ENCODE measurements at places on chromosomes 5 and 9.

DNA sequence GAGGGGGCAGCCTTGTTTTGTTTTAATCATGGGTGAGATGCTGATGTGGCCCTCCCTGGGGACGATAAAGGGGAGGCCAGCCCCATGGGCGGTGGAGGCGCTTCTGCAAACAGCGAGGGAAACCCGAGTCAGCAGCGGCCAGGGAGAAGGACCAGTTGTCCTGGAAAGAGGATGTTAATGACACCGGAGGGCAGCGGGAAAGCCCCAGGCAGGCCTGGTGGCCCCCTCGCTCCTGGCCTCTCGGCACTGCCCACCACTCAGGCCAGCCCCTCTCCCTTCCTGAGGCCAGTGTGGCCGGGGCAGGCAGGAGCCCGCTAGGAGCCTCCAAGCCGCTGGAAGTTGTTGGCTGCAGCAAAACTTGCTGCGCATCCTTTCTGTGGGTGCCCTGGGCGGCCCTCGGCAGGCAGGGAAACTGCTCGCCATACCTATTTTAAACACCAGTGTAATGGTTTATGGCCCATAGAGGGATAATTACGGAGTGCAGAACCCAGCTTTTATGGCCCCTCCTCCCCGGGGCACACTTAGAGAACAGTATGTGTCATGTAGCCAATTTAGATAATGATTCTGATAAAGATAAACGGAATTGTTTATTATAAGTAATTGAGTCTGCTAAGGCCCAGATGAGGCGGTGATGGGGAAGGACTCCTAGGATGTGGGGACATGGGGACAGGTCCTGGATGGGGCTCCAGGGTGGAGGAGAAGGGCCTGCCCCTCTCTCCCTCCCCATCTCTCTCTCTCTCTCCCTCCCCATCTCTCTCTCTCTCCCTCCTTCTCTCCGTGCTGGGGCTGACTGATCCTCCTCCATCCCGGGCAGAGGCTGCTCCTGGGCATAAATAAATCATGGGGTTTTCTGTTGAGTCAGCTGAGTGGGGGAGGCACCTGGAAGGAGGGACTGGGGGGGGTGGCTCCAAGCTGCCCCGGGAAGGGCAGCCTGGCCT is 36.9 kb downstream of the LMX1B start:
- DNase-seq = no peak

DNA sequence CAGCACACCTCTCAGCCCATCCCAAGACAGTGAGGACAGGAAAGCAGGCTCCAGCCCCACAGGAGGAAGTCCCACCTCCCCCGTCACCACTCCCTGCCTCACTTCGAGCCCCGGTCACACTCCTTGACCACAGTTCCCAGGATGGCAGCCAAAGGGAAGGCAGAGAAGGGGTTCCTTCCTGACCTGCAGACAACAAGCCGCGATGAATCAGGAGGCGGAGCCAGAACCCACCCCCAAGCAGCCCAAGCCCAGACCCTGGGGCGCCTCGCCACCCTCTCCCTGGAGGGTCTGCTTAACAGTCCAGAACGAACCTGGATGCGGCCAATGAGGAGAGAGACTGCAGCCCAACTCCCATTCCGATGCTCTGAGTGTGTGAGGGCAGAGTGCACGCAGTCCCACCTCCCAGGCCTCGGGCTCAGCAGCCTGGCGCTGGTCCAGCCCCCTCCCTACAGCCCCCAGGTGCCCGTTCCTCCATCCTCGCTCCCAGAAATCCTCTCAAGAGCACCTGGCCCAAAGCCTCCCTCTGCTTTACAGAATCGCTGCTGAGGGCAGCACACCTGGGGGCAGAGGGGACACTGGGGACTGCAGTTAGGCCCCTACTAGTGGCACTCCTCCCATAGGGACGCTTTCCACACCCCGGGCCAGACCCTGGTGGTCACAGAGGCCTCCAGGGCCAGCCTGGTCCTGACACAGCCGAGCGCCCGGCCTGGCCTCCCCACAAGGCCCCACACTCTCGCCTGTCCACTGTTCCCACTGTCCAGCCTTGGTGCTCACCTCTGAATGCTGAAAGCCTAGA is 69.6 kb upstream of the LRRTM2 start:
- DNase-seq = no peak

GRCh38 chr5:170171811-170172210 is 61.0 kb upstream of the C5orf58 start:
- DNase-seq = no peak

DNA sequence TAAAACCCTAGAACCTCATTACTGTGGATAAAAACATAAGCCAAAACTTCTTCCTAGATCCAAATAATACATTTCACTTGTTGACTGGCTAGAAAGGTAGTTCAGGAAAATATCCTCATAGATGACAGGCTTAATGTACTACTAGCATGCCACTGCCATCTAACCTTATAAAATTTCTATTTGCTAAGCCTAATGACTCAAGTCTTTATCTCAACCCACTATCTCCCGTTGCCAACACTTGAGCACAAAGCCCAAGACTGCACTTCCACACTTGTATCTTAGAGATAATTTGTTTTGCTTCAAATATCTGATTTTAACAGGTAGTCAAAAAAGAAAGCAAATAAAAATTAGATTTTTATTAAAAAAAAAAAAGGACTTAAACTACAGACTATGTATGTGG is 42.7 kb downstream of the FBXL17 start:
- DNase-seq = no peak

DNA sequence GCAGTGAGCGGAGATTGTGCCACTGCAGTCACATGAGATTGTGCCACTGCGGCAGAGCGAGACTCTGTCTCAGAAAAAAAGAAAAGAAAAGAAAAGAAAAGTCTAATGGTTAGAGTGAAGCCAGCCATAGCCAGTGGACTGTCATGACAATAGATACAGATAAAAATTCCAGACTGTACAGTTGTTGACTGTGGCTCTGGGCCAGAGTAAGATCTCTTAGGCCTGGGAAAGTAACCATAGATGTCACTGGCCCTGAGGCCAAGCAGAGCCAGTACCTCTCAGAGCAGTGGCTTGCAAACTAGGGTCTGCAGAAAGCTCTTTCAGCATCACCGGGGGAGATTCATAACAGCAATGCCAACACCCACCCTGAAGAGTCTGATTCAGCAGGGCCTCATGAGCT is 44.1 kb upstream of the SUB1 start:
- no peak for DNase-seq

DNA sequence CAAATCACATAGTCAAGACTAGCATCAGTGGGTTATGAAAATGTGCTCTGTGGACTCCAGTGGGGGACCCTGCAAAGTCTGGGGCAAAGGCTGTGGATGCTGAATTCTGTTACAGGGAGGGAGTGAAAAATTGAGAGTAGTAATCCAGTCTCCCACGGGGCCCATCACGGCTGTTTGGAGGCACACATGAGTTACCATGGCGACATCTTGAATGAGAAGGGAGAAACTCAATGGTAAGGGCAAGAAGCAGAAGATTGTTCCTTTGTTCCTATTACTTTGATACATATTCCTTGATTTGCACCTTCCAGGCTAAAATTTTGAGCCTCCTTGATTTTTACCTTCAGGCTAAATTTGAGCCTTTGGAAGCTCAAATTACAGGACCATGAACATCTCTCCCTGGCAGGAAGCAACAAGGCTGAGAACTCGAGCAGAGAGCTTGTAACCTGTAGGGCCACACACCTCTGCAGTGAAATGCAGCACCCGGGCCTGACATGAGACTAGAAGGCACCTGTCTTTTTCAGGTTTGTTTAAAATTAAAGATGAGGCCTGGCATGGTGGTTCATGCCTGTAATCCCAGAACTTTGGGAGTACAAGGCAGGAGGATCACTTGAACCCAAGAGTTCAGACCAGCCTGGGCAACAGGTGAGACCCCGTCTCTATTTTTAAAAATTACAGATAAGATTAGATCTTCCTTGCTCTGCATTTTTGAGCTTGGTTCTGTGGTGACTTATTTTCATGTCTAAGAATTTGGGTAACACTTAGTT is 31.0 kb upstream of the ZFR start:
- DNase-seq = no peak

DNA sequence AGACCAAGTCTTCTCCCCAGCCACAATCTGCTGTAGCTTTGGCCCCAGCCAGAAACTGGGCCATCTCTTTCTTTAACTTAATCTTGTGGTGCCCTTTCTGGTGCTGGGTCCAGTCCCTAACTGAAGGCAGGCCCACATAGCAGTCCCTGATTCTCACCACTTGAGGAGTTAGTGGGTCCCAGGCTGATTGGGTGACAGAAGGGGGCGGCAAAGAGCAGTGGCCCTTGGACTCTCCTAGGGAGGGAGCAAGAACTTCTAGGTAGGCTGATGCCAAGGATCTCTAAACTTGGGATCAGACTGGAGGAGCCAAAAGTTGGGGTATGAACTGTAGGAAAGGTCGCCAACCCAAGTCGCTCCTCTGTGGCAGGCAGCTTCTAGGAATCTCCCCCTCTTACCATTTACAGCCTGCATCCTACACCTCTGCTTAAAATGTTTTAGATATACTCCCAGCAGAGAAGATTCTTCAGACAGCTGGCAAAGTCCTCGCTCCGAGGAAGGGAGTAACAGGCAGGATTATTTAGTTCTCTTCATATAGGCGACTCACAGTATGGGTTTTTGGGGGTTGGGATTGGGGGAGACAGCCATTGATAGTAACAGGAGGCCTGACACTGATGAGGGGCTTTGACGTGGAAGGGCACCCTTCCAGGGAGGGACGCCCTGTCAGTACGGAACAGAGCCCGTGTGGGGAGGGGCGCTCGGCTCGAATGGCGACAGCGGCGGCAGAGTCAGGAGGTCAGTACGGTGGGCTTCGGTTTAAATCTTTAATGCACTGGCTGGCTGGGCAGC is 2.0 kb upstream of the CCL27 start:
- DNase-seq = peak; percentile 78

GRCh38 chr9:21679432-21679831 is 123.0 kb upstream of the MTAP start:
- DNase-seq = no peak

Data from HEK293T (cell line).